ENCODE measurements at places on chromosomes 1 and 21. TPM values are rescaled to one million over a fixed set of nuclear protein-coding genes. Genes with fewer than 3 reads are reported as not detected.

LCE6A gene
- not detected for total RNA-seq

GRCh38 chr1:23720256-23720995 lies 22.8 kb upstream of the ELOA start:
- DNase-seq = no peak

- no peak for DNase-seq
These were observed 27.2 kb downstream of the MCOLN2 start for GRCh38 chr1:84969489-84970250.

DNA sequence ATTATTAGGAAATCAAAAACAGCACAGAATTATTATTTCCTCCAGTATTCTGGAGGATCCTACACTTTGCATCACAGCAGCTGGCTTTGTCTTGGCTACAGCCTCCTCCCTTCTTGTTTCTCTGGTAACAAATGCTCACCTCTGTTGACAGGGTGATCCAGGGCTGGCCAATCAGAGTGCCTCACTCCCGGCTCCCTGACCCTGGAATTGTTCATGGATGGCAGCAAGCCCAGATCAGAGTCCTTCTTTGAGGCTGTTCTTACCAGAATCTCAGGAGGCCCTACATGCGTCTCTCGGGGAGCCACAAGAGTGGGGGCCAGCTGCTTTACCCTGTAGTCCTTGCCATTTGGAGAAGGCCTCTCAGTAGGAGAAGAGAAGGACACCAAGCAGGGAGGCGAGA lies 48.4 kb upstream of the IGSF5 start:
- DNase-seq = no peak

DNA sequence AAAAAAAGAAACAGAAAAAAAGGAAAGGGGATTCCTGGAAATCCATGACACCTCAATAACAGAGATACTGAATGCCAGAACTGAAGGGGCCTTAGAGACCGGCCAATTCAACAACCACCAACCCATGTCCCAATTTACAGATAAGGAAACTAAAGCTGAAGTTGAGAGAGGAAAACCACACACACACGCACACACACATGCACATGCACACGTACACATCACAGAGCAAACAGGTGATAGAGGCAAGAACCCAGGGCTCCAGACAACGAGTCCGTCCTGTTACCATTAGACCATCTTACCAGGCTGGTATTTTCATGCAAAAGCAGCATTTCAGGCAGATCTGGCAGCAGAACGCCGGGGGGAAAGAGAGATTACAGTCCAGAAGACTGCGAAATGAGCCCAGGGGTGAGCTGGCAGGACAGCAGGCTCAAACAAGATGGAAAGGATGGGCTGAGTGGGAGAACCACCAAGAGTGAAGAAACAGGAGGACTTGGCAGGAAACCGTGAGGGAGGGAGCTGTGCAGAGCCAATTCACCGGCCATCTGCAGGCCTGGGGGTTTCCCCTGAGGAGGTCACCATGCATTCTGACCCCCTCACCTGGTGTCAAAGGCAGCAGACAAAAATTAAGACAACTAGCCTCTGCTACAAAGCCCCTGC lies 43.5 kb downstream of the PAFAH2 start:
- no peak for DNase-seq

LCE3D gene
- total RNA-seq = not detected
